LNCaP clone FGC (cell line): ENCODE measurements at places on chromosomes 5 and 9.

GRCh38 chr5:591746-592145, 20.4 kb upstream of the CEP72 start:
- DNase-seq, result no peak

- no peak for DNase-seq
Measured at GRCh38 chr9:17751486-17751885, 172.6 kb downstream of the SH3GL2 start.

GRCh38 chr5:15604986-15605385, 105.0 kb downstream of the FBXL7 start:
- no peak for DNase-seq

- DNase-seq, result no peak
Measured at GRCh38 chr9:131125038-131125287, 423 bp upstream of the NUP214 start.

GRCh38 chr9:106972082-106972481, 109.1 kb downstream of the ZNF462 start:
- DNase-seq, result no peak

GRCh38 chr9:125821078-125821477, 73.9 kb downstream of the PBX3 start:
- DNase-seq, result no peak

DNA sequence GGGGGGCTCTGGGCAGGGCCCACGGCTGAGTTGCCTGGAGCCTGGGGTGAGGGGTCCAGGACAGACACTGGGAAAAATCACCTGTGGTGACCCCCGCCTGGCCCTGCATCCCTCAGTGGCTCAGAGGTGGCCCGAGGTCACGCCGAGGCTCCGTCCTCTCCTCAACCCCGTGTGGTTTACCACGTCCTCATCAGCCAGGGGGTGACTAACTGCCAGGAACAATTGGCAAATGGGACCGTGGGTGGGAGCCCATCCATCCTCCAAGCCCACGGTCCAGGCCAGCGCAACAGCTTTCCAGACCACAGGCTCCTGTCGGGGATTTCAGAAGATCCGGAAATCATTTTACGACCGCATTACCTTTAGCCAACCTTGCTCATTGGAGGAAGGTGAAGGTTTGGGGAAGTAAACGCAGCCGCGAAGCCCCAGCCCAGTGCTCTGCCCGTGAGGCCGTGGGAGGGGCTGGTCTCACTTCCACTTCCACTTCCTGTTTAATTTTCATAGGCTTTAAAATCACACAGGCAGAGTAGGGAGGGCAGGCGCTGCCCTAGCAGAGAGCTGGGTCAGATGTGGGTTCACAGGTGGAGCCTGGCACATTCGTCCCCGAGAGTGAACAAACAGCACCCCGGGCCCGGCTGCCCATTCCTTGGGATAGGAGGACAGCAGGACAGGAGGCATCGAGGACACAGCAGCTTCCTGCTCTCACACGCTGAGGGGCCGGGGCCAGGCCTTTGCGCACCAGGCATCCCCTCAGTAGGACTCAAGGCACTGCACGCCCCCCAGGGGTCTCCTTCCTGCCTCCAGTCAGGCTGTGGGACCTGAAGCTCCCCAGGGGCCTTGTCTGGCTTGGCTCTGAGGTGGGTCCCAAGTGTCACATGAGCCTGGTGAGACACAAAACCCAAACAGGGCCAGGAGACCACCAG, 19.8 kb upstream of the SLC9A3 start:
- DNase-seq, result no peak

DNA sequence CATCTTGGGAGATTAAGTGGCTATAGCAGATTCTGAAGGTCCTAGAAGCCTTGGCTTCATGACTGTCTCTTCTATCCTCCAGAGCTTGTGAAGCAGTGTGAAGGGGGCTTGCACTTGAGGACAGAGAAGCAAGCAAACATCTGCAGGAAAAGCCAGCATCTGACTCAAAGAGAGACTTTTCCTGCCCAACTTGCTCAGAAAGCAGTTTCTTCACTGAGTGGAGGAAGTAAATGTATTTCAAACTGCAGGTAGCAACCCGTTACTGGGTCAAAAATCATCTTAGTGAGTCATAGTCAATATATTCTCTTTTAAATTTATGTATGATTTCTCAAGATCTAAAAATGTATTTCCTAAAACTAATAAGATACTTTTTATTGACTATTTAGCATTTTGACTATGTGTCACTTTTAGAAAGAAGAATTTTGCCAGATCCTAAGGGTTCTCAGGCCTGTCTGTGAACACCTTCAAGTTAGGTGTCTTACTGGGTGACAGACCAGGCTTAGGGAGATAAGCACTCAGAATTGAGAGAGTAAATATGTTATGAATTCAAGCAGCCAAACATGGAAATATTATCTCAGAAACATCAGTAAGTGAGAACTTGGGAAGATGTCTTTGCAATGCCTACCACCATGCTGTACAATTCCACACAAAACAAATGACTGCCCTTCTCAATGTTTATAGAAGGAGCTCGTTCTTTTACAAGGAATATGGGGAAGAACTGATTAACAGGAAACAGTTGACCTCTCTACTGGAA, 72.6 kb upstream of the DMAC1 start:
- DNase-seq, result no peak

DNA sequence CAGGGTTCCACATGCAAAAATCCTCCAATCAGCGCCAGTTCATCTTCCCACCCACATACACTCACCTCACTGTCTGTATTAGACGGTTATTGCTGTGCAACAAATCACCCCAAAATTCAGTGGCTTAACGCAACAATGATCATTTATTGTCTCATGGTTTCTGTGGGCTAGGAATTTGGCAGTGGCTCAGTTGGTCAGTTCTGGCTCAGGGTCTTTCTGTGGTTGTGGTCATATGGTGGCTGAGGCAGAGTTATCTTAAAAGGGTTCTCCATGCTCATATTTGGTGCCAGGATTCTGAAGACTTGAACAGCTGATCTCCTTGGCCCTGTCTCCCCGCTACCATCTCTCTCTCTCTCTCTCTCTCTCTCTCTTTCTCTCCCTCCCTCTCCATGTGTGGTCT, 12.9 kb downstream of the ZNF618 start:
- no peak for DNase-seq

DNA sequence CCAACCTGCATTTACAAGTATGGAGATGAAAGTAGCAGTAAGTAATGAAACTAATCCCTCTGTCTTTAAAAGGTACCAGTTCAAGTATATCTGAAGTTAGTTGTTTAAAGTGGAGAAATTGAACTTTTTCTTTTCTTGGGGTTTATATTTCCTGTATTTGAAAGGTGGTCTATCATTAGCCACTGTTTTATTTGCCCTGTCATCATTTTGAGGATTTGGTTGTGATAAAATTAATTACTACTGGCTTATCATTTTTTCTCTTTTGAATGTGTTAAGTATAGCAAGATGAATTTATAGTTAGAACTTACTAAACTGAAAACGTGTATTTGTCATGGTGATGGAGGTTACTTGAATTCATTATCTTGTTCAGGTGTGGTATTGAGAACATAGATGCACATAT, 25.1 kb downstream of the NCBP1 start:
- DNase-seq, result no peak

GRCh38 chr9:3467593-3468219, 58.1 kb downstream of the RFX3 start:
- peak; percentile 58 for DNase-seq

- no peak for DNase-seq
Measured at GRCh38 chr5:98585661-98586310, 187.7 kb upstream of the RGMB start.

- DNase-seq, result no peak
Measured at GRCh38 chr9:86508208-86508903, 154.1 kb upstream of the TUT7 start.

DNA sequence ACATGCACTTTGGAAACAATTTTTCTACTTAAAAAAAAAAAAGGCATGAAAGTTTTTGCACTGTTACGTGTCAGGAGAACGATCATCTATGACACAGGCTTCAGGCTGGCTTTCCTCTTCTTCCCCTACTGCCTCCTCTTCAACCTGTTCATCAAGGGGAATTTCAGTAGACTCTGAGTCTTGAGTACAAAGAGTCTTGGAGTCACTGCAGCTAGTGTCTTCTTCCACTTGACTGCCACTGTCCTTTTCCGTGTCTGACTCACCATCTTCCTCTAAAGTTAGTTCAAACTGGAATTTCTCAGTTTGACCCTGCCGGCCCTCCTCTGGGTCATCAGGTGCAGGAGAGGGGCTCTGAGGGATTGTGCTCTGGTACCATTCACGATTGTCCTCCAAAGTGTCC, 391.7 kb downstream of the RAB3C start:
- DNase-seq, result no peak

DNA sequence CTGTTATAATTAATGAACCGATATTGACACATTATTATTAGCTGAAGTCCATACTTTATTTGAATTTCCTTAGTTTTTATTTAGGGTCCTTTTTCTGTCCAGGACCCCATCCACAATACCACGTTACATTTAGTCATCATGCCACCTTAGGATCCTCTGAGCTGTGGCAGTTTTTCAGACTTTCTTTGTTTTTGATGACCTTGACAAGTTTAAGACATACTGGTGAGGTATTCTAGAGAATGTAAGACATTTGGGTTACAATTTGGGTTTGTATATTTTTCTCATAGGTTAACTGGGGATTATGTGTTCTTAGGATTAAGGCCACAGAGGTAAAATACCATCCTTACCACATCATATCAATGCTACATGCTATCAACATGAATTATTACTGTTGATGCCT, 42.7 kb downstream of the KIAA1958 start:
- DNase-seq, result no peak

DNA sequence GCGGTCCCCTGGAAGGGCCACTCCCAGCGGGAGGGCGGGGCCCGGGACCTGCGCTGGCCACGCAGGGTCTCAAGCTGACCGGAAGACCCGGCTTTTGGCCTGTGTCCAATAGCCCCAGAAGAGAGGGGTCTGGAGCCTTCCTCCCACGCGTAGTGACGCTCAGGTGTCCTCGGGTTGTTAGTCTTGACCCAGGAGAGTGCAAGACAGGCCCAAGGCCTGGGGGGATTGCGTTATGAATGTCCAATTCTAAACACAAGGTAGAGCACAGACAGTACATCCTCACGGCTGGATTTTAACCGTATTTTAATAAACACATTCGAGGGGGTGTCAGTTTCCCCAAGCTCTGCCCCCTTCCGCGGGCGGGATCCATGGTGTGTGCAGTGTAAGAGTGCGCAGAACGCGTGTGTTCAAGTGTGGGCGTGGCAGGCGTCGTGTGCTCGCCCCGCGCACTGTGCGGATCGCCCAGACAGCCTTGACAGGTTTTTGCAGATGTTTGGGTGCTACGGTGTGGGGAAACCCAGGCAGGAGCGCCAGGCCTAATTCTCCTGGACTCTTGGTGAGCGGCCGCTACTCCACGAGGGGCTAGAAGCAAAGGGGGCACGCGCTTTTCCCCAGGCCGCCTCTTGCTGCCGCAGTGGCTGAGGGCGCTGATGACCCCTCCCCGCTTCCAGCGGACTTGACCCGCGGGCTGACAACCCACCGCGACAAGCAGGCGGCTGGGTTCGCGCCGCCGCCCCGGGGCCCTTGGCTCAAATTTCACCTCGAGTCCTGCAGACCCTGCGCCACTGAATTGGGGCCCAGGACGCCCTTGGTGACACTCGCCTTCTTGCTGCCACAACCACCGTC, 6.1 kb upstream of the DMRT3 start:
- DNase-seq, result no peak

GRCh38 chr9:72140586-72140985, 8.7 kb upstream of the GDA start:
- DNase-seq, result no peak

DNA sequence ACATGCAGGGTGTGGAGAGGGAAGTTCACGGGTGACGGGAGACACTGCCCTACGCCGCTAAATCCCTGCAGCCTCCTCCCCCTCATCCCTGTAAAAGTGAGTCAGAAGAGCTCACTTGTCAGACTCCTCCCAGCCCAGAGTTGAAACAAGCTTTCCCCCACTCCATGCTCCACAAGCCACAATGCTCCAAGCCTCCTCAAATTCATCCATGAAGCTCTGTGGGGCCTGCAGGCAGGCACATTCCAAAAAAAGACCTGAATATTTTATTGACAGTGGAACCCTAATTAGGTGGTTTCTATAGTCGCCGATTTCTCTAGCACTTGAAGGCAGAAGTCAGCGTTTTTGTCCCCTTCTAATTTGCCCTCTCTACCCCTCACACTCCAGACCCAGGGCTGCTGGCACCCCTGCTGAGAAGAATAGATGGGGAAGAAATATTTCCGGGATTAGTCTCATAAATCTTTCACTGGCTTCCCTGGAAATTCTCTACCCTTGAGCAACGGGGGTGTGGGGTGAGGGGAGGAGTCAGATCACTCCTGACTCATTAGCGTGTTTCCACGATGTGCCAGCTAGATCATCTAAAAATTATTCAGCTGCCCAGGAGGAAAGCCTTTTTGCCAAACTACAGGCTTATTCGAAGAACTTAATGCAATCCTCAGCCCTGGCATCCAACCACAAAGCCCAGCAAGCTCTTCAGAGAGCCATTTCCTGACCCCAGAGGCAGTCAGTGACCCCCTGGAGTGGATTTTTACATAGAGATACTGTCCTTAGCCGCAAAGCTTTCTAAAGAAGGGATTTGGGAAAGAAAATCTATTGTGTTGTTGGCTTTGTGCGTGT, 97.1 kb downstream of the ENC1 start:
- no peak for DNase-seq
